ENCODE measurements at places on chromosomes 5 and 9.

GRCh38 chr5:128669803-128670202 is 131.8 kb upstream of the FBN2 start:
- no peak for DNase-seq

DNA sequence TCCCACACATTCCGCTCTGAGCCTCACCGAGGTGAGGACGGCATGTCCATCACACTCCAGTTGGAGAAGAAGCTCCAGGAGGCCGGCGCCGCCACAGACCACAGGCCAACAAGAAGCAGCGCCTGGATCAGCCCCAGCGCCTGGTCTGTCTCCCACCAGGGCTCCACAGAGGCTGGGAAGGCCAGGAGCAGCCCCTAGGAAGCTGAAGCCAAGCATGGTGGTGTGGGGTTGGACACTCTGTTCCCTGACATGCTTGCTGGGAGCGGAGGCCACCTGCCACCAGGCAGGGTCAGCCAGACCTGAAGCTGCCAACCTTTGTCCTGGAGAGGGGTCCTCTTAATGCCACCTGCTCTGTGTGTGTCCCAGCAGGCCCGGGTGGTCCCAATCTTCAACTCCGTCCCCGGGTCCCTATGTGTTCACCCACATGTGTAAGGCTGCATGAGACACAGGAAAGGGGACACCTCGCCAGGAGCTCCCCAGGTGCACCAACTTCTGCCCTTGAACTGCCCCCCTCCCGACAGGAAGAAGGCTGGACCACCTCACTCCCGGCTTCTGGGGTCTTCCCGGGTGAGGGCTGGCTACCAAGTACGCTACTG is 140.1 kb upstream of the PPP1R26 start:
- DNase-seq: no peak

DNA sequence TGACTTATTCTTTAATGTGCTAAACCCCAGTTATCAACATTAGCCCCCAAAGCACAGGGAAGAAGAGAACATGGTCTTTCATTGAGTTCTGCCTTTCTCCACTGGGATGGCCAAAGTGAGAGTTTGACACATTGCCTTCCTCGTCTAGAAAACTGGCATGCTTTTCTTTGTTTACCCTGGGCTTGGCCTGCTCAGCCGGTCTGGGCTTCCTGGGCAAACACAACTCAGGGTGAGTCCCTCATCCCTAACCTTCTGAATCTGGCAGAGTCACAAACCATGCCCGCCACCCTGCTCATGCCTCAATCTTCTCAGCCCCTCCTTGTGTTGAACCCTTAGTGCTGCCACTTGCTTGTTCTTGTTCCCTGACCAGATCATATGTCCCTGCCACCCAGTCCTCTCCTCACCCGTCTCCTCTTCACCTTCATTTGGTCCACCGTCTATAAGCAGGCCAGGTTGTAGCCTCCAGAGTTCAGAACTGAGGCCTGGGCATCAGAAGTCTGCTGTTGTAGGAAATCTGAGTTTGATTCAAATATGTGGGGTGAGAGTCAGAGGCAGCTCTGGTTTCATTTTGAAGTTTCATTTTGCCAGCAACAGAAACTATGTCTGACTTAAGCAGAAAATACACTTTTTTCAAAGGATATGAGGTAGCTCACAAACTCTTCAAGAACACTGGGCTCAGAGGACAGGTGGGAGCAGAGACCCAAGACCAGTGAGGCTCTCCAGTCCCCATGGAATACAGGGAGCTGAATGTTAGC is 217.6 kb downstream of the NDUFS4 start:
- no peak for DNase-seq

DNA sequence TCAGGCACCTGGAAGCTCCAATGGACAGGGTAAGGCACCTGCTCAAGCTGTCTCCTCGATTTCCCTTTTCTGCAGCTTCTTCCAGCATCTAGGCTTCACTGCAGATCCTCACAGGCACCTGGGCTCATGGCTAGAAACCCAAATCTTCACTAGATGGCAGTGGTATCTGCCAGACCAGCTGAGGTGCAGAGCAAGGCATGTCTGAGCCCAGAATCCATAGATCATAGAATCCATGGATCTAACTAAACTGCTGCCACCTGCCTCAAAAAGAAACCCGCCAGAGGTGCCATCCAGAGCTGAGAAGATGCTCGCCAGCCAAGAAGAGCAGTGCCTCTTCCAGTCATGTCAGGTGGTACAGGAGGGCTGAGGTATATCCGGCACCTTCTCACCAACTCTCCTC is 6.9 kb downstream of the SHC3 start:
- no peak for DNase-seq

- no peak for DNase-seq
Measured at GRCh38 chr5:108560581-108560980, 178.7 kb upstream of the FBXL17 start.

DNA sequence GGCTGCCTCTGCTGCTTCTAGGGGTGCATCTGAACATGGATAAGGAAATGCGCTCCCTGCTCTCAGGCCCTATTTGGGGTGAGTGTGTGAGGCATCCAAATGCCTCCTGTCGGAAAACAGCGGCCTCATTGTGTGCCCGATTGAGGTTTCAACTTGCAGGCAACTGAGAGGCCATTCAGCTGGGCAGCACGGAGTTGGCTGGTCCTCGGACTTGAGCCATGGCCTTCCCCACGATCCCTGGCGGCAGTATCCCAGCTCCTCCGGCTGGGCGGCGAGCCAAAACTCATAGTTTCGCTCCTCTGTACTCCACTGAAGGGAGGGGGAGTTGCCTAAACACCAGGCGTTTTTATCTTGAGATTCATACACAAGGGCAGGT is 597.3 kb upstream of the SGCD start:
- no peak for DNase-seq

DNA sequence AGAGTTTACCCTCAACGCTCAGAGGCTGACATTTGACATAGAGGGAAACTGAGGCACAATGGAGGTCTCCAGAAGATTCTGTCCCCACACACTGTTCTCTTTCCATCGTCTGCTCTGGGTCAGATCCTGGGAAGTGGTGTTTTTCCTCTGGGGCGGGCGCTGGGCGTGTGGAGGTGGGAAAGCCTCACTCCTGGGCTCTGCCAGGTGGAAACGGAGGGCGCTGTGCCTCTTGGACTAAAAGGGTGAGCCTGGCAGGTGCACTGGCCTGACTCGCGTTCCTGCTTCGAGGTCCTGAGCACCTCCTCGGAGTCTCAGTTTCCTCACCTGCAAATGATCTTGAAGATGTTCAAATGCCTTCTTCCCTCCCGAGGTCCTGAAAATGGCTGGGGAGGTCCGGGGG is 25.7 kb upstream of the FCN1 start:
- no peak for DNase-seq

DNA sequence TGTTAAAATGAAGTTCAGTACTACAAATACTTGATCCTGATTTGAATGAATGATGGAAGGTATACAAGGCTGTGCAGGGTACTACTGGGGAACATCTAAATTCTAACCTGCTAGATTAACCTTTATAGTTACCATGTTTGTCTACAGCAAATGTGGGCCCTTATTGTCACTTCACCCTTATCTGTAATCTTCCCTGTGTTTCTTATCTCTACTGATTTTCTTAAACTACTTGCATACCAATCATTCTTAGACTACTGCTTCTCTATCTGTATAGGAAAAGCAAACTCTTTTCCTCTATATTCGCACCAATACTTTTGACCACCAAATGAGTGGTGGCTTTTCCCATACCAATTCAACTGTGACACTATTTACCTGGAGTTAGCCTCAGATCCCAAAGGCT is 210.7 kb downstream of the HINT1 start:
- DNase-seq: no peak

GRCh38 chr5:149002761-149003689 is 59.8 kb downstream of the SH3TC2 start:
- no peak for DNase-seq

All from LNCaP clone FGC (cell line).